ENCODE measurements at places on chromosomes 4 and X.

DNA sequence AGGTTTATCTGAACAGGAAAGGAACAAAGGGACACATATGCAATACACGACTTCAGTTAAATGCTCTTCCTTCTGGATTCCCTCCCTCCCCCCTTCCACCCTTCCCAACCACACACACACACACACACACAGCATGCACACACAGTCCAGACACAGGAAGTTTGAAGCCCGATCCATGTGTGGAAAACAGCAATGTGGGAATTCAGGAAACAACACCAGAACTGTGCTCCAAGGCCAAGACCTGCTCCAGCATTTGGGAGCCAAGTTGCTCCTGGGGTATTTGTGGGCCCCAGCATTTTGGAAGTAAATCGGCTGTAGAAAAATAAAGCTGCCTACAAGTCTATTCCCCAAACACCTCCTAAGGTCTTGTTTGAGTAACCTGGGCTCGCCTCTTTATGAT lies 5.6 kb upstream of the AMOT start:
- DNase-seq = no peak

DNA sequence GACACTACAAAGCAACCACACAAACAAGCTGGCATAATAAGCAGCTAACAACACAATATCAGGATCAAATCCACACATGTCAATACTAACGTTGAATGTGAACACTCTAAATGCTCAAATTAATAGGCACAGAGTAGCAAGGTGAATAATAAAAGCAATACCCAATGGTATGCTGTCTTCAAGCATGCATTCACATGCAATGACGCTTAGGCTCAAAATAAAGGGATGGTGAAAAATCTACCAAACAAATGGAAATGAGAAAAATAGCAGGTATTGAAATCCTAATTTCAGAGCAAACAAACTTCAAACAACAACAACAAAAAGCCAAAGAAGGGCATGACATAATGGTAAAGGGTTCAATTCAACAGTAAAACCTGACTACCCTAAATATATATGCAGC lies 74.0 kb upstream of the FAM47B start:
- no peak for DNase-seq

- no peak for DNase-seq
Observed at GRCh38 chr4:25676221-25676620, 20.6 kb downstream of the SLC34A2 start.

DNA sequence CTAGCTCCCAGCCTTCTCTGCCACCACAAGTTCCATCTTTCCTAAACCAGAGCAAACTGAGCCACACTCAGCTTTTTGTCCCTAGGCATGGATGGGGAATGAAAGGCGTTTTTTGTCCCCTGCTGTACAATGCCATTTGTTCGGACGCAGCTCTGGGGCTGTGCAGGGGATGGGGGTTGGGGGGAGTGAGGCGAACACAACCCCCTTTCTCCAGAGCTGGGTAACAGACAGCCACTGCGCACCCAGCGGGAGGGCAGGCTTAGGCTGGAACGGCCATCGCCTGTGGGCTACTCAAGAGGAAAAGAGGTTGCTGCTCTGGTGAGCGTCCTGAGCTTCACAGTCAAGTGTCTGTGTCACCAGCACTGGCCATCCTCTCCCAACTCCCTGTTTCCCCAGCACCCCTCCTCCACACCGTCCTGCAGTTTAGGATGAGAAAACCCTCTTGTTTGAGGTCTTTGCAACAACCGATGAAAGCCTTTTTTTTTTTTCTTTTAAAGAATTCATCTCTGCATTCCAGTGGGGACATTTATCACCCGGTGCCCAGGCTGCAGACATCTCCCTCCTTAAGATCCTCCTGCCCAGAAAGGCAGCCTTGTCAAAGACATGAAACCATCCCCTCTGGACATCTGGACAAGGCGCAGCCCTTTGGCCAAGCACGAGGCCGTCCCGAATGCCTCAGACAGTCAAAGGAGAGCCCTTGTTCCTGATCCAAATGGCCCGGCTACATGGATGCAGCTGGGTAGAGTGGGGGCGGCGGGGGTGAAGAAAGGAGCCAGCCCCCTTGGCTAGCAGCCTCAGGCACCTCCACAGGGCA lies 419.6 kb downstream of the BCOR start:
- no peak for DNase-seq

- DNase-seq = no peak
Observed at GRCh38 chr4:70556856-70557255, 35.2 kb upstream of the AMBN start.

- DNase-seq = no peak
Observed at GRCh38 chr4:72631296-72631695, 62.3 kb upstream of the ADAMTS3 start.

- no peak for DNase-seq
Observed at GRCh38 chrX:36434522-36434921, 515.0 kb downstream of the CFAP47 start.

DNA sequence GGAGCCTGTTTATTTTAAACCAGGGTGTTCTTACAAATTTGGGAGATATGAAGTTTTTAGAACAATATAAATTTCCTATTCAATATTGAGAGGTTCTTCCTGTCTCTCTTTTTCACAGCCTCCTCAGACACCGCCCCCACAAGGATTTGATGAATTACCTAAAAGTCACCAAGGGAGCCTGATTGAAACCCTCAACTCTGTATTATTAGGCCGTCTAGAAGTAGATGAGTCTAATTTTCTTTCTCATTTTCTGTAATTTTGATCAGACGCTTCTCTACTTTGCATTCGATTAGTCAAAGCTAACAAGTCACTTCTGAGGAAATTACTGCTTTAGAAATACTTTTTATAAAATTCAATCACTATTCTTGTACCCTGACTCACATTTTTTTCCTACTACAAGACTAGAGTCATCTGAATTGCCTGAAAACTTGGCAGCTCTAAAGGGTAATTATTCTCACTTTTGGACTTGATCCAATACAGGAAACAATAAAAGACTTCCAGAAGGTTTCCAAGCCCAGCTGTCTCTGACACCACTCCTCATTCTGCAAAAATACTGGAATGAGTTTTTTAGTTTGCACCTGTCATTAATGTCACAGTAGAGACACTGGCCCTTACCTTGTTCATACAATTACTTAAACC lies 111.2 kb downstream of the ELOVL6 start:
- DNase-seq = no peak

DNA sequence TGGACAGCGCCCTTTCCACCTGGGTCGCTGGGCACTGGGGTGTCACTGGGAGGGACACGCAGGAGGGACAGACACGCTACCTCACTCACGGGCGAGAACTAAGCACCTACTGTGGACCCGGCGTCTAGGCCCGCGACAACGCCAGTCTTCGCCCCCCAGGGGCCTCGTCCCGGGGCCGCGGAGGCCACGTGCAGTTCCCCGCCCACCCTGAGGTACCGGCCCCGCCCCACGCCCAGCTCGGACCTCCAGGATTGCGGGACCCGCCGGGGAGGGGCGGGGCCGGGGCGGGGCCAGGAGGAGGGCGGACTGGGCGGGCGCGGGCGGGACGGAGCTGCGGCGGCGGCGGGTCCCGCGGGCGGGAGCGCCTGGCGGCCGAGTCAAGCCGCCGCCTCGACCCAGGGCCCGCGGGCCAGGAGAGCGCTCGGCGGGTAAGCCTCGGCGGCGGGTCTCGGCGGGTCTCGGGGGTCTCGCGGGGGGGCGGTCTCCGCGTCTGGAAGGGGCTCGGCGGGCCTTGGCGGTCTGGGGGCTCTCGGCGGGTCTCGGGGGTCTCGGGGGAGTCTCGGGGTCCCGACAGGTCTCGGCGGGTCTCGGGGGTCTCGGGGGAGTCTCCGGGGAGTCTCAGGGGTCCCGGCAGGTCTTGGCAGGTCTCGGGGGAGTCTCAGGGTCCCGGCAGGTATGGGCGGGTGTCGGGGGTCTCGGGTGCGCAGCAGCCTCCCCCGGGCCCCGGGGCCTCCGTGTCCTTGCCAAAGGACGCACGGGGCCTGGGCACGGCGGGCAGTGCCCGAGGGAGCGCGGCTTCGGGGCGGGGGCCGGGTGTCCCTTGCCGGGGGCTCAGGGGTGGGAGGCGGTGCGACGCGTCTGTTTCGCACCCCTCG lies at the start of gene SH3BP2:
Gene SH3BP2 (plus strand): TSS at position 375 of the 875 bp plus-strand sequence. CDS start 27,533 bp downstream, outside the sequence.
- no peak for DNase-seq

DNA sequence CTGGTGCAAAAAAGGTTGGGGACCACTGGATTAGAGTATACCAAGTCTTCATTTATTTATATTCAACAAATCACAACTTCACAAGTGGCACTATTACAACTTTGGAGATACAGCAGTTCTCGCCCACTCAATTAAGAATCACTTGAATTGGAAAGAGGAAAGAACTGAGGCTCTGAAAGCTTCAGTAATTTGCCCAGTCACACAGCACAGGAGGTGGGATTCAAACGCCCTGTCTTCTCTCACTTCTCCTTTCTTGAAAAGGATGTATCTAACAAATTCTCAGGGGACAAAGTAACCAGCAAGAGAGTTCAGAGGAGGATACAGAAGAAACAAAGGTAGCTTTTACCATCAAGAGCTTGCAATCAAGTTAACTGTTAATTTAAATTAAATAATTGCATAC lies 12.4 kb downstream of the SMIM14 start:
- no peak for DNase-seq

GRCh38 chr4:8221476-8221875 lies 22.4 kb downstream of the SH3TC1 start:
- DNase-seq = no peak

GRCh38 chr4:7842384-7843279 lies 97.0 kb downstream of the AFAP1 start:
- DNase-seq = no peak

- no peak for DNase-seq
Observed at GRCh38 chr4:138761638-138762220, 253.9 kb upstream of the NOCT start.

- DNase-seq = no peak
Observed at GRCh38 chrX:47189906-47190305, 3.7 kb upstream of the UBA1 start.

GRCh38 chrX:40207626-40208025 lies 109.9 kb upstream of the BCOR start:
- DNase-seq = no peak

- no peak for DNase-seq
Observed at GRCh38 chr4:41323706-41324105, 67.0 kb downstream of the UCHL1 start.

DNA sequence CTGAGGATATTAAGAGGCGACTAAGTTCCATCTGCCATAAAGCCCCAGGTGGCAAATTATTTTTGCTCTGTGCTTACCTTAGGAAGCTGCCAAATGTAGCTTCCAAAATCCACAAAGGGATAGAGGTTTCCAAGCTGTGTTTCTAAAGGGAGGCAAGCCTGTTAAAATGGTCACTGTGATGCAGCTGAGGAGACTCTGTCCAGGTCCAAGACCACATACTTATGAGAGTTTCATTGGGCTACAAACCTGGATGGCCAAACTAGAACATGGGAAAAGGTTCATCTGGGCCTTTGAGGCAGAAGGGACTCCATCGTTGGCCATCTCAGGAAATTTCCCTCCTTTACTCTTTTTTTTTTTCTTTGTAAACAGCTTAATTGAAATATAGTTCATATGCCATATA lies 306.9 kb upstream of the FGF13 start:
- no peak for DNase-seq

DNA sequence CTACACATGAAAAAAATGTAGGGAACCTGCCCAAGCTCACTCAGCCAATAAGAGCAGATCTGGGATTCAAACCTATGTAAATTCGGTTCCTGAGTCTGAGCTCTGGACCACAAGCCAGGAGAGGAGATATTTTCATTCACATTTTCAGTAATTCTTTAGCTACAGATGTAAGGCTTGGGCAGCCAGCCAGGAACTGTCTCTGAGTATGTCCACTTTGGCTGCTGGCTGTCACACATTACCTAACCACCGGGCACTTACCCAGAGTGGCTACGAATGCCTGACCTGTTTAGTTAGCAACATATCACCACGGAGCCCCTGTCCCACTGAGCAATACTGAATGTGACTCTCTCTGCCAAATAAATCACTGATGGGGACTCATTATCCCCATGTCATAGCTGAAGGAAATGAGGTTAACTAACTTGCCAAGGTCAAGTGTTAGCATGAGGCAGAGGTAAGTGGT lies 15.3 kb downstream of the USP46 start:
- DNase-seq = no peak

DNA sequence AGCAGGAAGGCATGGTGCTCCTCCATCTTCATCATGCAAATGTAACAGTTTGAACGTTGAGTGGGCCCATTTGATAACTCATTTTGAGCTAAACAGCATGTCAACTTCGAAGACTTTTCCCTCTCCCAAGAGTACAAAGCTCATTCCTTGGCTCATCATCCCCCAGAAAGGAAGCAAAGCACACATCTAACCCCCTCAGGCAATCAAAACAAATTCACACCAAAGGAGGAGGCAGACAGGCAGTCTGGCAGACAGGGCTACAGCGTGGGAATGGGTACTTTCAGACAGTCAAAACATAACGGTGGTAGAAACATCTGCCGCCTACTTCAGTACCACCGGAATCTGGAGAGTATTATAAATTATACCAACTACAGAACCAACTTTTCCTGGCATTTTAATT lies 81.7 kb downstream of the PCDH19 start:
- no peak for DNase-seq

GRCh38 chrX:83759872-83760271 lies 101.1 kb upstream of the CYLC1 start:
- no peak for DNase-seq

DNA sequence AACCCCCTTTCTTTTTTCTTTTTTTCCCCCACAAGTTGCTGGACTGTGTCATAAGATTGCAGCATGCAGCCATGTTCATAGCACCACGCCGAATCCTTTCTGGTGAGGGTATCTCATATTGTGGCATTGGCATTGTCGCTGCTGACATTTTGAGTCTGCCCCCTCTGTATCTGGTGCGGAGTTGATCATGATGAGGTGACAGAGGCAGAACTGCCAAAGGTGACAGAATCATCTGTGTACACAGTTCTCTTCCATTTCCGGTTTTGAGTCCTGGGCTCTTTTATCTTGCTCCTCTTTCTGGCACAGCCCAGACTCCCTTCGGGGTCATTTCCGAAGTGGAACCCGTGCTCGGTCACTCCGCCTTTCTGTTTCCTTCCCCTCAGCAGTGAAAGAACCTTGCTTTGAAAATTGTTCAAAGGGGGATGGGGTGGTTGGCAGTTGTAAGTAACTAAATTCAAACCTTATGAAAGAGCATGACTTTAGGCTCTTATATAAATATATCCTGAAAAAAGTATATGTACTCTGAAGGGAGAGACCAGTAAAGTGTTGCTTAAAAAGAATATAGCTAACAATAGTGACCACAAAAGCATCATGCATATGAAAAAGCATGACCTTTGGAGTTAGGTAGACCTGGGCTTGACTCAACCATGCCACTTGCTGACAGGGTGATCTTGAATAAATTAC lies 55.0 kb upstream of the BMP2K start:
- DNase-seq = no peak
